Stimulated activated CD8-positive, alpha-beta memory T cell treated with anti-CD3 and anti-CD28 coated beads, Interleukin-15, amount 100 ng/mL, for 24 hours (primary cell): ENCODE measurements at places on chromosomes 11 and 22.

- no peak for DNase-seq
Measured at GRCh38 chr22:28544431-28544868, 135.2 kb downstream of the TTC28 start.

GRCh38 chr22:39219071-39220039 is 25.4 kb downstream of the PDGFB start:
- no peak for DNase-seq

GRCh38 chr11:71311176-71311925 is 59.0 kb upstream of the SHANK2 start:
- no peak for DNase-seq

DNA sequence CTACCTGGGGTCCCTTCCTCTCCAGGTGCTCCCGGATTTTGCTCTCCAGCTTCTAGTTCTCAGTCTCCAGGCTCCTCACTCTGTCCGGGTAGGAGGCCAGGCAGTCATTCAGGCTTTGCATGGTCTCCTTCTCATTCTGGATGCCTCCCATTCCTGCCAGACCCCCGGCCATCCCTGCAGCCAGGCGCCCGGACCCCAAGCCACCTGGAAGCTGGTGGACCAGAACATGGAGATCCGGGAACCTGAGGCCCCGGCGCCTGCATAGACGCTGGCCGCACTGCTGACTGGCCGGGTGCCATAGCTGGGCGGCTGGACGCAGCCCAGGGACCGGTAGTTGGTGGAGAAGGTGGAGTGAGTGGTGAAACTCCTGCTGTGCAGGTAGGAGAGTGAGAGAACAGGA is 8.0 kb upstream of the OR52L1 start:
- DNase-seq, result no peak

DNA sequence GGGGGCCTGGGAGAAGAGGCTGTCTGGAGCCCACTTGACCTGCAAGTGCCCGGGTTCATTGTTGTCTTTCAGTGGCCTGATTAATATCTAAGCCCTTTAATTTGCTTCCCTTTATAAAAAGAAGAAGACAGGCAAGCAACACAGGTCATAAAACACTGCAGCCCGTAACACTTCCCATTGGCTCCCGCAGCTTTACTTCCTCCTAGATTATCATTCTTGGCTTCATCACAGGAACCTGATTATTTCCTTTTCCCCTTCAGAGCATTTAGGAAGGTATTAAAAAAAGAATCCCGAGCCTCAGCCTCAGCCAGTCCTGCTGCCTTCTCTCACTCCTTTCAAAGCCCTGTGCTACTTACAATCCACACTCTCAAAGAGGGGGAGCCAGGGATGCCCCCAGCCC is 183.2 kb downstream of the GRIK4 start:
- DNase-seq, result no peak

DNA sequence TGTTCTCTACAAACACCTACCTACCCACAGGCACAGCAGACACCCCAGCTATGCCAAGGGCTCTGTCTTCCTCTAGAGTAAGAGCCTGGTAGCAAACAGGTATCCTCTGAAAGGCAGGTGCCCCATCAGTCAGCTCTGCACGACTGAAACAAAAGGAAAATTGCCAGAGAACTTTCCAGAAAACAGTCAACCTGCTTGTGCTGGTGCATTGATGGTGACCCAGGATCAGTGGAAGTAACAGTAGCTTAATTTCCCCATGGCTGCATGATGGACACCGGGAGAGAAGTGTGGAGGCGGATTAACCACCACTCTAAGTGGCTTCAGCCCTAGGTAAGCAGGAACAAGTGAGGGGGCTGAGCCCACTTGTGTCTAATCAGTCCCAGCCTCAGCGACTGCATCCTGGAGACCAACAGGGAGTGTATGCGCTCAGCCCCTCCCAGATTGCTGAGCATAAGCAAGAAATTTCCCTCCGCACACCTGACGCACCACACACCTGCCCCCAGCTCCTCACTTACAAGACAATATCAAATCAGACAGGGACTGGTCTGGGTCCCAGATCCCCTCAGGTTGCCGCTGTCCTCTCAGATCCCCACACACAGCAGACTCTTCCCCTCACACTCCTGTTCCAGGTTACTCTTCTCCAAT is 70.7 kb upstream of the IGLL5 start:
- no peak for DNase-seq

GRCh38 chr11:59559886-59560285 is 48.5 kb downstream of the OR4D9 start:
- DNase-seq, result no peak

GRCh38 chr11:133749841-133750240 is 95.5 kb downstream of the SPATA19 start:
- DNase-seq, result no peak

DNA sequence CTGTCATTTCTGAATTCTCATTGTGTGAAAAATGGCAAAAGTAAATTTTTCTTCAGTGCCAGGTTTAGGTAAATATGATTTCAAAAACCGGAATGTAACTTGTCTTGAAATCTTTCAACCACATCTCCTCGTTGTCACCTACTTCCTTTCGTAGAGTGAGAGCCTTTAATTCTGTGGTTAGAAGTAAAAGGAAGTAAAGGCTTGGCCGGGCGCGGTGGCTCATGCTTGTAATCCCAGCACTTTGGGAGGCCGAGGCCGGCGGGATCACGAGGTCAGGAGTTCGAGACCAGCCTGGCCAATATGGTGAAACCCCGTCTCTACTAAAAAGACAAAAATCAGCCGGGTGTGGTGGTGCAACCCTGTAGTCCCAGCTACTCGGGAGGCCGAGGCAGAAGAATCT is 29.8 kb downstream of the SGSM3 start:
- DNase-seq, result no peak

DNA sequence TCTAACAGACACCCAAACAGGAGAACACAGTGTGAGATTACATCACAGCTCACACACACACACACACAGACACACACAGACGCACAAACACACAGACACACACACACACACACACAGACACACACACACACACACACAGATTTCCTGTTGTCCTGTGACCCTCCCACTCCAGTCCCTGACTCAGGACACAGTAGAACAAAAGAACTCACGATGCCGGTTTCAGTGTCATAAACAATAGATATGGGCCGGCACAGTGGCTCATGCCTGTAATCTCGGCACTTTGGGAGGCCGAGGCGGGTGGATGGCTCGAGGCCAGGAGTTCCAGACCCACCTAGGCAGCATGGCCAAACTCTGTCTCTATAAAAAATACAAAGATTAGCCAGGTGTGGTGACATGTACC is 13.8 kb upstream of the KAT5 start:
- DNase-seq, result no peak

GRCh38 chr11:3964935-3965604 is 109.6 kb downstream of the STIM1 start:
- no peak for DNase-seq

GRCh38 chr11:95252586-95252985 is 21.6 kb upstream of the SESN3 start:
- DNase-seq, result no peak

GRCh38 chr11:77630157-77630710 is 7.4 kb downstream of the CLNS1A start:
- no peak for DNase-seq

- no peak for DNase-seq
Measured at GRCh38 chr11:101129203-101129943, at the start of gene PGR. Gene PGR (minus strand): TSS chr11:101129813. CDS start chr11:101129070, 743 bp downstream.

GRCh38 chr11:13183094-13183825 is 94.3 kb upstream of the BMAL1 start:
- DNase-seq, result no peak

GRCh38 chr11:35077709-35078469 is 61.1 kb upstream of the CD44 start:
- DNase-seq, result no peak

- DNase-seq, result no peak
Measured at GRCh38 chr11:69867076-69868005, 48.1 kb upstream of the FGF3 start.

GRCh38 chr22:31055117-31055634 is 25.9 kb upstream of the SMTN start:
- DNase-seq, result no peak

GRCh38 chr11:46457659-46458424 is 66.3 kb upstream of the CHRM4 start:
- no peak for DNase-seq

DNA sequence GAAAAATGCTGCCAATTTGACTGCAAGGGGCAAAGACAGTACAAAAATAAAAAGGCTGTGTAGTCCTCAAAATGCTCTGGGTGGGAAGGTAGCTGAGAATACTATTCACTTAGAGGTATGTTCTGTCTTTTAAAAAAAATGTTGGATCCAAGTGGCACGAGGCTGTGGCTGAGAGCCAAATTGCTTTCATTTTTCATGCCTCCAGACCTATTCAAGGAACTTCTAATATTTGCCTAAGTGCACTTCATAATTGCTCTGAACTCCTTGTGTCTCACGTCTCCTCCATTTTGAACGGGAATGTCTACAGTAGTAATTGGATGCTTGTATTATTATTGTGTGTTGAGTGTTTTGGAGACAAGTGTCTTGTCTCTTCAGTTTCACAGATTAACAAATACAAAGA is 19.1 kb upstream of the SLC22A25 start:
- DNase-seq, result no peak

GRCh38 chr22:37079668-37080171 is 28.2 kb downstream of the KCTD17 start:
- DNase-seq, result peak; percentile 42

DNA sequence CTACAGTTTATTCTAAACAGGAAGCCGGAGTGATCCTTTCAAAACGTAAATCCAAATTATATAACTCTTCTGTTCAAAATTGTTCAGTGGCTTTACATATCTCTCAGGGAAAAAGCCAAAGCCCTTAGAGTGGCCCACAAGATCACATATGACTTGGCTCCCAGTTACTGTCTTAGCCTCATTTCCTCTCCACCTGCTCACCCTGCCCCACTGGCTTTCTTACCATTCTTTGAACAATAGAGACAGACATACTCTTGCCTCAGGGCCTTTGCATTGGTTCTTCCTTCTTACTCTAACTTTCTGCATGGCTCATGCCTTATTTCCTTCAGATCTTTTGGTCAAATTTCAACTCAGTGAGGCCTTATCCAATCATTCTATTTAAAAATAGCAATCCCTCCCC is 52.1 kb downstream of the STIM1 start:
- no peak for DNase-seq
